Activated CD8-positive, alpha-beta T cell treated with anti-CD3 and anti-CD28 coated beads, Interleukin-2, amount 10 ng/mL, durations not matched to agents 7 days and 5 days (primary cell): ENCODE measurements at places on chromosomes 7 and 10. TPM values are rescaled to one million over a fixed set of nuclear protein-coding genes. Genes with fewer than 3 reads are reported as not detected.

The CFAP70 gene
- total RNA-seq, result 0.57 TPM

The SLC18A3 gene
- not detected for total RNA-seq

The DNAH11 gene
- 2.3 TPM for total RNA-seq

The NOBOX gene
- not detected for total RNA-seq

The FBXL13 gene
- 0.13 TPM for total RNA-seq
